ENCODE measurements at places on chromosomes 1 and 21.

DNA sequence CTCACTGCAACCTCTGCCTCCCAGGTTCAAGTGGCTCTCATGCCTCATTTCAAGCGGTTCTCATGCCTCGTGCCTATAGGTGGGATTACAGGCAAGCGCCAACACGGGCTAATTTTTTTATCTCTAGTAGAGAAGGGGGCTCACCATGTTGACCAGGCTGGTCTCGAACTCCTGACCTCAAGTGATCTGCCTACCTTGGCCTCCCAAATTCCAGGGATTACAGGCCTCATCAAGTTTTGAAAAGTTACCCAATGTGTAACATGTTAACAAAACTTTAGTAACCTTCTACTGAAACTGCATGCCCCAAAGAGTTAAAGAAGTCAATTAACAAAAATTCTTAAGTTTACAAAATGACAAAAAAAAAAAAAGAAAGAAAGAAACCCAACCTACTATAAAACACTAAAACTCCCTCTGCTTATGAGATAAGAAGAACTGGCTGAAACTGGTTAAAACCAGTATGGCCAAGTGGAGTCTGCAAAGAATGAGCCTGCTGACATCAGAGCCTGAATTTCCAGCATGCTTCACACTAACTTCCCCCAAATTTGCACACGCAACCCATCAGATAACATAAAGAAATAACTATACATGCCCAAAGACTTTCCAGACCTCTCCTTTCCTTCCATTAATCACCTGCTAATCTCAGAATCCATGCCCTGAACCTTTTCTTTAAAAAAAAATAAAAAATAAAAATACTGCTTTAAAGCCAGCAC is 25.5 kb upstream of the PSMG1 start:
- DNase-seq = no peak

- no peak for DNase-seq
These were observed 56.5 kb upstream of the PLA2G4A start for GRCh38 chr1:186772228-186772627.

- DNase-seq = no peak
These were observed 36.2 kb upstream of the FHAD1 start for GRCh38 chr1:15210651-15211375.

- DNase-seq = no peak
These were observed 353.0 kb downstream of the TGFB2 start for GRCh38 chr1:218698141-218698540.

Data from cerebellar cortex (tissue), 1 donor.